ENCODE measurements at places on chromosomes 6 and 20. TPM values are rescaled to one million over a fixed set of nuclear protein-coding genes. Genes with fewer than 3 reads are reported as not detected.

TAAR6 gene
- total RNA-seq, result not detected

TP53TG5 gene
- total RNA-seq, result not detected

SSTR4 gene
- not detected for total RNA-seq

CLIC5 gene
- total RNA-seq, result under 0.01 TPM

ARMH2 gene
- total RNA-seq, result not detected

TEAD3 gene
- total RNA-seq, result 0.13 TPM

FILIP1 gene
- 3.8 TPM for total RNA-seq

LHFPL5 gene
- not detected for total RNA-seq

KCNB1 gene
- not detected for total RNA-seq

NKAPL gene
- total RNA-seq, result under 0.01 TPM

POM121L2 gene
- not detected for total RNA-seq

OR2B6 gene
- total RNA-seq, result not detected

GTPBP2 gene
- 38.7 TPM for total RNA-seq

UNC93A gene
- not detected for total RNA-seq

RNF144B gene
- 13.9 TPM for total RNA-seq

DSN1 gene
- total RNA-seq, result 16.4 TPM

TAGAP gene
- total RNA-seq, result under 0.01 TPM

MOG gene
- not detected for total RNA-seq

GABRR1 gene
- not detected for total RNA-seq

AARS2 gene
- 12.6 TPM for total RNA-seq

FNDC1 gene
- total RNA-seq, result not detected

VSTM2L gene
- total RNA-seq, result not detected

XKR7 gene
- not detected for total RNA-seq

HLA-DQB2 gene
- total RNA-seq, result not detected

MCM3 gene
- 52.2 TPM for total RNA-seq

ARID1B gene
- total RNA-seq, result 22.0 TPM

OPN5 gene
- not detected for total RNA-seq
